ENCODE measurements at places on chromosomes 6 and 20.

GRCh38 chr6:7050872-7051779, 56.6 kb upstream of the RREB1 start:
- peak; percentile 7 for DNase-seq

DNA sequence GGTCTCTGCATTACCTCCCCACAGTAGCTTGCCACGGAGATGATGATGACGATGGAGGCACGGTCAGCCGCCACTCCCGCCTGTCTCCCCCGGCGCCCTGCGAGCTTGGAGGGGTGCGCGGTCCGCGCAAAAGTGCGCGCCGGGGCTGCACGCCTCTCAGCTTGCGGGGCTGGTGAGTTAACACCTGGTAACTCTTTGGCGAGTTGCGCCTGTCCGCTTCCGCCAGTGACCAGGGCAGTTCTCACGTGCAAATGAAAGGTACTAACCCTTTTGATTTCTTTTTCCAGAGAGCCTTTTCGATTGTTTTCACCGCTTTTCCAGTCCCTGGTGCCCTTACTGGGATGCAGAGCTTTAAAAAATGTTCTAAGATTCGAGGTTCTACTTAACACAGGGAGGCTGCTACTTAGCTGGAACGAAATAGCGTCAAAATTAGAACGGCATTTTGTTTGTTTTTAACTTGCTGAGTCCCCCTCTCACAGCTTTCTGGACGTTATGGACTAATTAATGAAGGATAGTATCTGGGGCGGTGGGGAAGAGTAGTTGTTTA, 6.2 kb downstream of the GRIK2 start:
- DNase-seq, result no peak

- DNase-seq, result no peak
Observed at GRCh38 chr20:10563935-10564492, 109.8 kb downstream of the JAG1 start.

GRCh38 chr20:50242863-50243609, 52.4 kb downstream of the CEBPB start:
- no peak for DNase-seq

DNA sequence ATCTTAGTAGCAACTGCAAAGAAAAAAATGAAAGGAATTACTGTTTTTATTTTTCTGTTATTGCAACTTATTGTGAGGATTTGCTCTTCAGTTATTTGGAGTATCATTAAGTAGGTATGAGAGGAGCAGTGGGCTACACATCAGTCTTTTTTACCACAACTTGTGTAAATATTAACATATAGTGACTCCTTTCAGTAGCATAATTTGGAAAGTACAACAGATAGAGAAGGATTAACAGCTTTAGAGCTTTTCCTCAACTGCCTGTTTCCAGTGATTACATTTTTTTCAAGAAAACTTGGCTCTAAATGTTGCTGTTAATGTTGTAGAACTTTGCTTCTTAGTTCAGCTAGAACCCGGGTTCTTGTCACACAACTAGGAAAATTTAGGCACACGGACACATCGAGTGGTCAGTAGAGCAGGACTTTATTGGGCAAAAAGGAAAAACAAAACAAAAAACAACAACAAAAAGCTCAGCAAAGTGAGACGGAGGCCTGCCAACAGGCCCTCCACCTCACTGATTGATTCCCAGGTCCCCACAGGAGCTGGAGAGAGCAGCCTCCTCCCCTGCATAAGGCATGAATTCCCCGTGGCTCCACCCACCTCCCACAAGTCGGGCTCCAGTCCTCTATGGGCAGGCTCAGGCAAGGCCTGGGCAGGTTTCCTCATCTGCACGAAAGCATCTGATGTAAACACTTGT, 75.1 kb downstream of the ADGRG6 start:
- DNase-seq, result no peak

DNA sequence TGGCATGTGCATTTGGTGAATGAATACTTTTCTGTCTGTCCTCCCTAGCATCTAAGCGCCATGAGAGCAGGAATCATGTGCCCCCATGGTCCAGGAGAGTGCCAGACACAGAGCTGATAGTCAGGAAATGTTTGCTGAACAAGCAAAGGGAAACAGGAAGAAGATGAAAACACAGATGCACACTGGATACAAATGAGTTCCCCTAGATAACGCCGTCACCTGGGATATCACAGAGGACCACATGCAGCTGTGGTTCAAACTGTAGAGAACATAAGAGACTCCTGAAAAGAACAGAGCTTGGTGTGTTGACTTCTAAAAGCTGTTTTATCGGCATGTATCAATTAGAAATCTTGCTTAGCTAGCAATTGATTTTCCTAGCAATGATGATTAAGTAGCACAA, 293.7 kb downstream of the BTBD3 start:
- no peak for DNase-seq

DNA sequence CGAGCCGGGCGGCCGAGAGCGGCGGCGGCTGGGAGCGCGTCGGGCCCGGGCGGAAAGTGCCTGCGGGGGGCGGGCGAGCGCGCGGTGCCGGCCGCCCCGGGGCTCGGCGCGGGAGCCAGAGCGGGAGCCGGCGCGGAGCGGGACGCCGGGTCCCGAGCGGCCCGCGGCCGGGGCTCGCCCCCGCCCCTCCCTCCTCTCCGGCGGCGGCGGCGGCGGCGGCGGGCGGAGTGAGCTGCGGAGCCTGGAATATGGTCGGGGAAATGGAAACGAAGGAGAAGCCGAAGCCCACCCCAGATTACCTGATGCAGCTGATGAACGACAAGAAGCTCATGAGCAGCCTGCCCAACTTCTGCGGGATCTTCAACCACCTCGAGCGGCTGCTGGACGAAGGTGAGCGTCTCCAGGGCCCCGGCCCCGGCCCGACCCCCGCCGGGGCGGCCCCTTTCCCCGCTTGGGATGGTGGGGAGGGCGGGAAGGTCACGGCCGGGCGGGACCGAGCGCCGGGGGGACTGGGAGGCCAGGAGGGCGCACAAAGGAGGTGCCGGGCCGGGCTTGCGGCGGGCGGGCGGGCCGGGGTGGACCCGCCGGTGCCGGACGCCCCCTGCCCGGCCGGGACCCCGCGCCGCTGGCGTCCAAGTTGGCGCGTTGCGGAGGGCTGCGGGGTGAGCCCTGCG, 565 bp downstream of the QKI start:
- DNase-seq, result no peak

- DNase-seq, result no peak
Observed at GRCh38 chr6:39998126-39998525, 63.9 kb upstream of the MOCS1 start.

DNA sequence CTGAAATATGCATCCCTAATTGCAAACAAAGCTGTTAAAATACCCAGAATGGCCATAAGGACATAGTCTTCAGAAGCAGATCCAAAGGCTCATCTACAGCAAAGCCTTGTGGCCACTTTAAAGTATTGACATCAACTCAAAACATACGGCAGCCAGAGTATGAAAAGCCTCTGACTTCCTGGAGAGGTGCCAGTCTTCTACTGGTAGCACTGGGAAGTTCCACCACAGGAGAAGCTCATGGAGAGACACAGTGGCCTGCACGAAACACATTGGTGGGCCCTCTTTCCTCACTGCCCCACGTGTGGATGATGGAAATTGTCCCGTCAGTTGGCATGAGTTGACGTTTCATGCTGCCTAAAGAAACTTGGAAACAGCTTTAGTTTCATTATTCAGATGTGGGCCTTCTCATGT, 202.6 kb upstream of the HEY2 start:
- DNase-seq, result no peak

DNA sequence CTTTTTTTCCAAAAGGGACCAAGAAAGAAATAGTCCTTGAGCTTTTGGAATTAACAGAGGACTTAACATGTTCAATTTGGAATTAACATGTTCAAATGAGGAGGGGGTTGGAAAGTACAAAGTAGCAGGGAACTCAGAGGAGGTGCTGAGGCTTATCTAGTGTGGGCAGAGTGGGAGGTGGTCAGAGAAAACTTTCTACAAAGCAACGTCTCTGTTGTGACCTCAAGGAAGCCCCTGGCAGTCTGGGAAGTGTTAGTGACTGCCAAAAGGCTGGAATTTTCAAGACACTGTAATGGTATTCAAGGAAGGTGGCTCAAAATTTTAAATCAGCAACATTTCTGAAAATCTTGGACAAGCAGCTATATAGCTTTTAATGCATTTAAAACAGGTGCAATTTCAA, 7.3 kb downstream of the ECI2 start:
- no peak for DNase-seq

GRCh38 chr6:147782302-147782701, 273.8 kb downstream of the SAMD5 start:
- DNase-seq, result no peak

GRCh38 chr20:36574366-36575135, 1.2 kb downstream of the TGIF2 start:
- no peak for DNase-seq

GRCh38 chr6:111031151-111031550, 49.3 kb downstream of the RPF2 start:
- no peak for DNase-seq

- no peak for DNase-seq
Observed at GRCh38 chr20:40056171-40056570, 632.9 kb downstream of the MAFB start.

- DNase-seq, result no peak
Observed at GRCh38 chr6:8415280-8415679, 20.1 kb downstream of the SLC35B3 start.

GRCh38 chr6:42898891-42899361, 16.9 kb upstream of the PTCRA start:
- DNase-seq, result peak; percentile 31

DNA sequence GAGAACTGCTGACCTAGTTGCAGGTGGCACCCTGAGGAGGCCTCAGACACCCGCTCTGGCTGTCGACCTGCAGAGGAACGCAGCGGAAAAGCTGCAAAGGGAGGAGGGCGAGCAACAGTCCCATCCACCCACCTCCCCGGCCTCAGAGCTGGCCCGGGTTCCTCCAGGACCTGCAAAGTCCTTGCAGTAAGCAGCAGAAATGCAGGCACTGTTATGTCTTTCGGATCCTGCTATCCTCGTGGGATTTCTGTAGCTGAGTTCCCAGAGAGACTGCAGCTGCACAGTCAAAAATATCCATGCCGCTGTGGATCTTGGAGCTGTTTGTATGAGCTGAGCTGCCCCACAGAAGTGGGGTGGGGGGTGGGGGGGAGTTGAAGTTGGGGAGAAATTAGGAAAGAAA, 251.3 kb downstream of the ANKRD60 start:
- DNase-seq, result no peak

GRCh38 chr6:135525594-135525993, 28.1 kb upstream of the AHI1 start:
- DNase-seq, result no peak

GRCh38 chr20:45783656-45784294, 7.9 kb downstream of the WFDC3 start:
- no peak for DNase-seq

GRCh38 chr20:61864481-61864880, 201.2 kb downstream of the TAF4 start:
- no peak for DNase-seq

GRCh38 chr20:11867291-11867919, 50.3 kb upstream of the BTBD3 start:
- DNase-seq, result no peak

- no peak for DNase-seq
Observed at GRCh38 chr6:17035257-17036064, 66.4 kb upstream of the STMND1 start.

DNA sequence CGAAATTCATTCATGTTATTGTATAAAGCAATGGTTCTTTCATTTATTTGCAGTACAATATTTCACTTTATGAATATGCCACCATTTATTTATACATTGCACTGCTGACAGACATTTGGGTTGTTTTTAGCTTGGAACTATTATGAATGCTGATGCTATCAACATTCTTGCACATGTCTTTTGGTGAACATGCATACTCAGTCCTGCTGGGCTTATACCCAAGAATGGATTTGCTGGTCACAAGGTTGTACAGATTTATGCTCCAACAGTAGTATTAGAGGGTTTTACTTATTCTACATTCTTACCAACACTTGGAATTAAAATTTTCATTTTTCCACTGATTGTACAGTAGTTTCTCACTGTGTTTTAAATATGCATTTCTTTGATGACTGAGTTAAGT, 126.2 kb downstream of the PTPRK start:
- DNase-seq, result no peak

- no peak for DNase-seq
Observed at GRCh38 chr6:17423026-17423425, 29.6 kb downstream of the CAP2 start.

GRCh38 chr6:38149531-38149930, 330.0 kb downstream of the ZFAND3 start:
- DNase-seq, result no peak

GRCh38 chr6:32882879-32883250, 28.9 kb downstream of the PSMB9 start:
- no peak for DNase-seq

GRCh38 chr6:111865049-111865585, 8.1 kb downstream of the FYN start:
- no peak for DNase-seq

DNA sequence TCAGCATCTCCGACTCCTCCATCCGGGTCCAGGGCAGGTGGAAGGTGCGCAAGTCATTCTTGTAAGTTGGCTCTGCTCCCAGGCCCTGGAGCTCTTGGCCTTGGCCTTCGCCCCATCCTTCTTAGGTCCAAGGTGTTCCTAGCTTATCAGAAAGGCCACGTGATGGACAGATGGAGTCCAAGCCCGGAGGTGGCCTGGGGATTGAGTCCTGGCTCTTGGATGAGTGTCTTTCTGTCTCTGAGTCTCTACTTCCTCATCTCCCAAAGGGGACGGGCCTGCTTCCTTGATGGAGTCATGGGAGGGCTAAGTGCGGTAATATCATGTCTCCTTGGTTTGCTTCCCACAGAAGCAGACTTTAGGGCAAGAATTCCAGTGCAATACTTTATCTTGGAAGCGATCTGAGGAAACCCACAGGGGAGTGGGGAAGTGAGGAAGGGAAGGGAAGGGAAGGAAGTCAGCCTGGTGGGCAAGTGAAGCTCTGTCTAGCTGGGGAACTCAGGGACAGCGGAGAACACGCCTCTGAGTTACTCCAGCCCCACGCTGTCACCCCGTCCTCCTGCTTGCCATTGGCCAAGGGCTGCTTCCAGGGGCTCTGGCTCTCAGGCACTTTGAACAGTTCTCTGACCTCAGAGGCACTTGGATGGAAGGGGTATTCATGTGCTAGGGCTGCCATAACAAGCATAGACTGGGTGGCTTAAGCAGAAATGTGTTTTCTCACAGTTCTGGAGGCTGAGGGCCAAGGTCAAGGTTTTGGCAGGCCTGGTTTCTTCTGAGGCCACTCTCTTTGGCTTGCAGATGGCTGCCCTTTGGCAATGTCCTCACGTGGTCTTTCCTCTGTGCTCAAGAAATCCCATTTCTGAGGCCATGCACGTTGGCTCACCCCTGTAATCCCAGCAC, 4.8 kb downstream of the LBP start:
- DNase-seq, result no peak

- no peak for DNase-seq
Observed at GRCh38 chr6:167781066-167781767, 45.5 kb upstream of the AFDN start.

Measured in activated CD4-positive, alpha-beta T cell treated with anti-CD3 and anti-CD28 coated beads, Interleukin-2, amount 50 U/mL, for 24 hours (primary cell).